ENCODE measurements at places on chromosomes 2 and 18.

GRCh38 chr2:11665510-11666362 is 4.3 kb downstream of the NTSR2 start:
- no peak for DNase-seq

- no peak for DNase-seq
Observed at GRCh38 chr2:49069829-49070228, 84.5 kb downstream of the FSHR start.

GRCh38 chr2:227079726-227080125 is 84.3 kb downstream of the COL4A4 start:
- DNase-seq, result no peak

DNA sequence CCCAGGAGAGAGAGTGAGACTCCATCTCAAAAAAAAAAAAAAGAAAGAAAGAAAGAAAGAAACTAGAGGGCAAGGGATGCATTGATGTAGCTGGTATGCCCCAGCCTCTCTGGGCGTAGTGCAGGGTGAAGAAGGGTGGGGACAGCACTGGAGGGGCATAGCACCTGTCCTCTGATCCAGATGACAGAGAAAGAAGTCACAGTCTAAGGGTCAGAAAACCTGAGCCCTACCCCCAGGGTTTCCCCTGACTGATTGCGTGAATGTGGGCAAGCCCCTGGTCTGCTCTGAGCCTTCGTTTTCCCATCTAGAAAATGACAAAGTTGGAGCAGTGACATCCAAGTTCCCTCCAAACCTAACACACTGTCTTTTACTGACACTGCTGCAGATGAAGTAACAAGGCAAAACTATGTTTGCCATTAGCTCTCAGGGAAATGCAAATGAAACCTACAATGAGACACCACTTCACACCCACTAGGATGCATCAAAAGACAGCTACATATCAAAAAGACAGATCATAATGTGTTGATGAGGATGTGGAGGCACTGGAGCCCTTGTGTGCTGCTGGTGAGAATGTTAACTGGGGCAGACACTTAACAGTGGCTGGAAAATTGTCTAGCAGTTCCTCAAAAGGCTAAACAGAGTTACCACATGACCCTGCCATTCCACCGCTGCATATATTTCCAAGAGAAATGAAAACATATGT is 19.5 kb upstream of the YWHAQ start:
- DNase-seq, result no peak

DNA sequence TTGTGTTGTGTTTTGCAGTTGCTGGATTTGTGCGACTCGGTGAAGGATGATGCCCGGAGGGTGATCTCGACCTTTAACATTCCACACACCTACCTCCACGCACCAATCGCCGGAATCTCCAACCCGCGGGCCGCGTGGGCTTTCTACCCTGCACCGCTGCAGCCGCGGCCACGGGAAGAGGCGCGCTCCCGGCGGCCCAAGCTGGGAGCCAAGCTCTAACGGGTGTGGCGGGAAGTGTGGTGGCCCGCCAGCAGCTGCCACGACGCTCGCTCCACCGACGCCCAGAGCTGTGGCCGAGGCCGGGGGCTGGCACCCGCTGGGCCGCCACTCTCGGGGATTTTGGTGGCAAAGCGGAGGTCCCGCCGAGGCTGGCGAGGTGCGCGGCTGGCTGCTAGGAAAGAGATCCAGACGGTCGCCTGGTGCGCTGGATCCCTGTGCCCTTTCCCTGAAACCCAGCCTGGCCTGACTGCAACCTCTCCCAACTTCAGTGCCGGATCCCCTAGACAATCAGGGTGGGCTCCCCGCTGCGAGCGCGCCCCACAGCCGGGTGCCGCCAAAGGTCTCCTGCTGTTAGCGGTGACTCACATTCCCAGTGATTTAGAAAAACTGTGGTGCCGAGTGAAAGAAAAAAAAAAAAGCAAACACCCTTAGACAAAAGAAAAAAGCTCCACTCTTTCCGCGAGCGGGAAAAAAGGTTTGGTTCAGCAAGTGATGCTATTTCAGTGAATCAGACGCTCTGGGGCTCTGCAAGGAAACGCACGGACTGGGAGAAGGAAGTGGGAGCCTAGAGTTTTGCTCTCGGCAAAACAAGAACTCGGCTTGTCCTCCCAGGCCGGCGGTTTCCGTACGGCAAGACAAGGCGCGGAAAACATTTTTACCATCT is 2.9 kb upstream of the BCL2L11 start:
- no peak for DNase-seq

GRCh38 chr2:222733846-222734702 is 62.6 kb downstream of the MOGAT1 start:
- DNase-seq, result no peak

DNA sequence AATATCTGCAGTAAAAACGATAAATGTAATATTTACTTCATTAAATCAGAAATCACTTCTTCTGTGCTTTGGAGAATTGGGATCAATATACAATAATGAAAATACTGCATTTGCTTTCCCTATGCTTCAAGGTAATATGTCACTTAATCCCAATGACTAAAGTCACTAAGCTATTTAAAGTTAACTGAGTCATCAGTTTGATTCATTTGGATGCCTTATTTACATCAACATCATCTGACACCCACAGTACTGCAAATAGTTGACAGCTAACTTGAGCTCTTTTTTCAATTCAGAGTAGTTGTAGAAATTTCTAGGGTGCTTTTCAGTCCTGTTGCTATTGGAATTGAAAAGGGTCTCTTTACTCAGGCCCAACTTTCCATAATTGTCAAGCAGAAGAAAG is 776.9 kb upstream of the FSHR start:
- no peak for DNase-seq

- no peak for DNase-seq
Observed at GRCh38 chr2:134758633-134759032, 39.8 kb upstream of the TMEM163 start.

DNA sequence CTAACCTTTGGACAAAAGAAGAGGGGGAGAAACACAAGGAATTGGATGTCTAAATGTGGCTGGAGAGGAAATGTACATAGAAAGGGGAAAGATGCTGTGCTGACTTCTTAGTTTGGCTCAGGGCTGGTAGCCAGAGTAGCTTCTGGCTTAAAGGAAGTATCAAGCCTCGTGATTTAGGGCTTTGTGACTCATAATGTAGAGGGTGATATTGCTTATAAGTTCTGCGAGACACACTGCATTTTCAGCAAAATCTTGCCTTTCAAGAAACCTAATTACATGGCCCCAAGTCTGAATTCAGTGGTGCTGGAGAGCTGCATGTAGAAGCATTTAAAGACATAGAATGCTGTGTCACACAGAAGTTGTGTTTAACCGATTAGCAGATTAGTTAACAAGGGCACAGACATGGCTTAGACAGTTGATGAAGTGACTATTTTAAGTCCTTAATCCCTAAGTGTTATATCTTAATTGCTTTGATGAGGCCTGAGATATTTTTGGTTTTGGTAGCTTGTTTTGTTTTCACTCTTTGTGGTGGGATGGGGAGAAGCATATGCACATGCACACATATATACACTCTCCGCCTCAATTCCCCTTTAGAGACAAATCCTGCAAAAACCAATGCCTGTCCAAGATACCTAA is 66.4 kb downstream of the EPAS1 start:
- no peak for DNase-seq

- no peak for DNase-seq
Observed at GRCh38 chr2:118643294-118643693, 204.2 kb downstream of the EN1 start.

DNA sequence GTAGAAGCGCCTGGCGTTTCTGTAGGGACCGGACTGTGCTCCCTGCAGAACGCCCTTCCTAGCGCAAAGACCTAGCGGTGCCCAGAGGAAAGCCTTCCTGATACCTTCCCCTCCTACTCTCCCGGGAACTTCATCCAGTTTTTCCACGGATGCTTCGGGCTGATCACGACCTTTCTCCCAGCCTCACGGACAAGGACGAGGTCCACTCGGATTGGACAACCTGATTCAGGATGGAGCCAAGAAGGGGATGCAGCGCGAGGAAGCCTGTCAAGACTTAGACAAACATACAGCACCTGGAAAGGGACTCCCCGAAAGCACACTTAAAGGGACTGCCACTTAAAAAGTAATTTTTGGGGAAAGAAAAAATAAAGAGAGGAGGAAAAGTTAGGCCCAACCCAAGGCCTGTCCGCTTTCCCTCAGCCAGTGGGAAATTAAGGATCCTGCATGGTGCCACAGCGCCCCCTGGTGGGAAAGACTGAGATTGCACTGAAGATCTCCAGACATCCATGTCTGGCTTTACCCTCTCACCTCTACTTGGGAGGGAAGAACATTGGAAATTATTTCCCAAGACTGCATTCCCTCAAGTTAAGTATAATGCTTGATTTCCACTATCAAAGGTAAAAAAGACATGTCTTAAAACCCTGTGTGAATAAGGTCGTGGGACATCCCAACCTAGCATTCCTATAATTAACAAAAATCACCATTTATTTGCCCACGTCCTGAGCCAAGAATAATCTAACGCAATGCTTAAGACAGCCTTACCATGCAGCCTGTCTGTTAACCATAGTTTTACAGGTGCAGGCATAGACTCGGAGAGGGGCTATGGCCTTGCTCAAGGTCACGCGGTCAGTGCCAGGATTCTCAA is 13.4 kb upstream of the COPS8 start:
- DNase-seq, result peak; percentile 69

DNA sequence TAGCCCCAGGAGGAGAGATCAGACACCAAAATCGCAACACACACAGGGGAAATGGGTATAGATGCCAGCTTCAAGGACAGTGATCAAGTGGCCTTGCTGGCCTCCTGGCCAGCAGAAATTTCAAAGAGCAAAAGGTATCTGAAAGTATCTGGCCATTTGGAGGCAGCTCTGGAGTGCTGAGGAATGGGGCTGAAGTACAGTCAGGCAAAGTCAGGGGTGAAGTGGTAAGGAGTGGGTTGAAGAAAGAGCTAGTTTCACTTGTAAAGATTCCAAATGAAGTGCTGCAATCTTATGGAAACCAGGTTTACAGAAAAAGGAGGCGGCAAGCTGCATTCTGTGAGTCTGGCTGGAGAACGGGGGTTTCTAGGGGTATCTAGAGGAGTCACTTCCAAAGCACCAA is 19.2 kb upstream of the PCBP1 start:
- DNase-seq, result no peak

GRCh38 chr2:42693688-42694479 is 70.1 kb downstream of the OXER1 start:
- no peak for DNase-seq

GRCh38 chr2:9052821-9053533 is 49.5 kb upstream of the MBOAT2 start:
- no peak for DNase-seq

DNA sequence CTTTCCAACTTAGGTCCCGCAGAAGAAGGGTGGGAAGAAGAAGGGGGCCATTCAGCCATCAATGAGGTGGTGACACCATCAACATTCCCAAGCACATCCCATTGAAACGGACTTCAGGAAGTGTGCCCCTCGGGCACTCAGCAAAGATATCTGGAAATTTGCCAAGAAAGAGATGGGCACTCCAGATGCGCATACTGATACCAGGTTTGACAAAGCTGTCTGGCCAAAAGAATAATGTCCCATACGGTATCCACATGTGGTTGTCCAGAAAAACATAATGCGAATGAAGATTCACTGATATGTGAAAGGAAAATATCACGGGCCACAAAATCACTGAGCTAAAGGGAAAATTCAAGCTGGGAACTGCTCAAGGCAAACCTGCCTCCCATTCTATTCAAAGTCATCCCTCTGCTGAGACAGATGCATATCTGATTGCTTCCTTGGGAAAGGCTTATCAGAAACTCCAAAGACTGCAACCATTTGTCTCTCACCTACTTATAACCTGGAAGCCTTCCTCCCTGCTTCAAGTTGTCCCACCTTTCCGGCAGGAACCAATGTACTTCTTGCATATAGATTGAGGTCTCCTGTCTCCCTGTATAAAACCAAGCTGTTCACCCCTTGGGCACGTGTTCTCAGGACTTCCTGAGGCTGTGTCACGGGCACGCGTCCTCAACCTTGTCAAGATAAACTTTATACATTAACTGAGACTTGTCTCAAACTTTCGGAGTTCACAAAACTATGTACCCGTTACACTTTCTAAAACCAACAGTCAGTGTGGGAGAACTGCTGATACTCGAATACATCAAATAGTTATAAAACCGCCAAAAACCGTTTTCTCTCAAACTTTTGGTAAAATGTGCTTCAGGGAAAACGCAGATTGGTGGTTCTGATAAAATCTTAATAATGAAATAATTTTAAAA is 1.3 kb upstream of the PDK1 start:
- DNase-seq, result no peak

Measured in effector CD4-positive, alpha-beta T cell (primary cell).